ENCODE measurements at places on chromosomes 1 and 21. TPM values are rescaled to one million over a fixed set of nuclear protein-coding genes. Genes with fewer than 3 reads are reported as not detected.

DNA sequence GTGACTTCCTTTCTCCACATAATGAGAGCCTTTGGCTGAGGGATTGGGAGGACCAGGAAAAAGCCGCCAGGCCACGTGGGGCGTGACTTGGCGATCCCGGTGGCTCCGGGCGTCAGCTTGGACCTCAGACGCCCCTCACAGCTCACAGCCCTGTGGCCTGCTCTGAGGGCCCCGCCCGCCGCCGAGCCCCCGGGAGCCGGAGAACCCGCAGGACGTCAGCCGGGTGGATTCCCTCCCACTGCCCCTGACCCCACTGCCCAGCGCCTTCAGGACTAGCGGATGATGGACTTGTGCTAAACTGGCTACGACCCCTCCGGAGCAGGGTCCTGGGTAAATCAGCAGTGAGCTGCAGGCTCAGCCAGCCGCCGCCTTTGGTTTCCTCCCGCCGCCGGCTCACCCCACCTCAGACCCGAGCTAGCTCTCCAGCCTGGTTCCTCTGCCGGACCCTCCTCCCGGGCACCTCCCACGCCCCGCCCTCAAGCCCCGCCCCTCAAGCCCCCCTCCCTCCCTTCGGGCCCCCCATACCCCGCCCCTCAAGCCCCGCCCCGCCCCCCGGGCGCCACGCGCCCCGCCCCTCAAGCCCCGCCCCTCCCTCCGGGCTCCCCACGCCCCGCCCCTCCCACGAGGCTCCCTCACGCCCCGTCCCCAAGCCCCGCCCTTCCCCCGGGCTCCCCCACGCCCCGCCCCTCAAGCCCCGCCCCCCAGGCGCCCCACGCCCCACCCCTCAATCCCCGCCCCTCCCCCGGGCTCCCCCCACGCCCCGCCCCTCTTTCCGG is 10.0 kb upstream of the FAAP20 start:
- peak; percentile 83 for DNase-seq

- peak; percentile 34 for DNase-seq
Measured at GRCh38 chr1:12475947-12476346, 142.1 kb downstream of the DHRS3 start.

Gene KIF14
- 22.1 TPM for total RNA-seq

DNA sequence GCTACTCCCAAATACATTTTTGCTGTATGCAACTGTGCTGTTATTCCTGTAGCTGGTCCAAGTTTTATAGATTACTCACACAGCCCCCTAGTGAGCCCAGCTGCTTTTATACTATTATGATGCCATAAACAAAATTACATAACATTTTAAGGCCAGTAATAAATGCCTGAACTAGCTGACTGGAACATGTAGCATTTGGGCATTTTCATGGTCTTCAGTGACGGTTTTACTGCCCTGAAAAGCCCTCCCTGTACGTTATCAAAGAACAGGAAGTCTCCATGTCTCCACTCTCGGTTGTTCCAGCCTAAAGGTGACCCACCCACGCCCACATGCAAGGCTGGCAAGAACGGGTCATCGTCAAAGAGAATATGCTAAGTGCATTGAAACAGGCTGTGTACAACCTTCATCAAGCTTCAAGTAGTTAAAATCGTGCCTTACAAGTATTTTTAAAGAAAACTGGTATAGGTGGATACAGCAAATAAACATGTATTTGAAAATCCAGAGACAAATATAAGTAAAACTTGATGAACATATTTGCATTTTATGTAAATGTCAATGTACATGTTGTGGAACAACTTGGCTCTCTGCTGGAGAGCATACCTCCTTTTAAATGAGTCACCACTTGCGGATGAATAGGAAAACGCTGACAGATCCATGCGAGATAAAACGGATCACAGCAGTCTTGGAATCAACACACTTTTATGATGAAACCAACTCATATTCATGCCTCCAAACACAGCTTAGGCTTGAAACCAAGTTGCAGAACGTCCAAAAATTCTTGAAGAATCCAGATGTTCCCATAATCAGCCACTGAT is 520.5 kb downstream of the SMYD3 start:
- peak; percentile 76 for DNase-seq

GRCh38 chr1:50318428-50318827 is 104.8 kb downstream of the DMRTA2 start:
- no peak for DNase-seq

- DNase-seq = no peak
Measured at GRCh38 chr1:16226490-16227179, 10.3 kb downstream of the CPLANE2 start.

Gene CYYR1
- total RNA-seq = under 0.01 TPM

Gene LEMD1
- not detected for total RNA-seq

DNA sequence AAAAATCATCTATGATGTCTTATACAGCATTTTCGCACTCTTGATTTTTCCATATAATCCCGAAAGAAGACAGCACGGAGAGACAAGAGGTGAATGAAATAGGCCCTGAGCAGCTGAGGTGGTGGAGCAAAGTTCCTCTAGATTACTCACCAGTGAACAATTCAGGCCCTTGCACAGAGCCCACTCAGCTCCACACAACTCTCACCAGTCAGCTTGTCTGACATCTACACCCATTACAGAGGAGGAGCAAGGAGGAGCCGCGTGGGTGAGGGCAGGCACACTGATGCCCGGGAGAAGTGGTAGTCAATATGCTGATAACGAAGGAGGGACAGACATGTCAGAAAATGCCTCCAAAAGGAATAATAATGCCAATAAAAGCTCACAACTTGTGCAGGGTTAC is 59.9 kb downstream of the DNM3 start:
- peak; percentile 32 for DNase-seq

DNA sequence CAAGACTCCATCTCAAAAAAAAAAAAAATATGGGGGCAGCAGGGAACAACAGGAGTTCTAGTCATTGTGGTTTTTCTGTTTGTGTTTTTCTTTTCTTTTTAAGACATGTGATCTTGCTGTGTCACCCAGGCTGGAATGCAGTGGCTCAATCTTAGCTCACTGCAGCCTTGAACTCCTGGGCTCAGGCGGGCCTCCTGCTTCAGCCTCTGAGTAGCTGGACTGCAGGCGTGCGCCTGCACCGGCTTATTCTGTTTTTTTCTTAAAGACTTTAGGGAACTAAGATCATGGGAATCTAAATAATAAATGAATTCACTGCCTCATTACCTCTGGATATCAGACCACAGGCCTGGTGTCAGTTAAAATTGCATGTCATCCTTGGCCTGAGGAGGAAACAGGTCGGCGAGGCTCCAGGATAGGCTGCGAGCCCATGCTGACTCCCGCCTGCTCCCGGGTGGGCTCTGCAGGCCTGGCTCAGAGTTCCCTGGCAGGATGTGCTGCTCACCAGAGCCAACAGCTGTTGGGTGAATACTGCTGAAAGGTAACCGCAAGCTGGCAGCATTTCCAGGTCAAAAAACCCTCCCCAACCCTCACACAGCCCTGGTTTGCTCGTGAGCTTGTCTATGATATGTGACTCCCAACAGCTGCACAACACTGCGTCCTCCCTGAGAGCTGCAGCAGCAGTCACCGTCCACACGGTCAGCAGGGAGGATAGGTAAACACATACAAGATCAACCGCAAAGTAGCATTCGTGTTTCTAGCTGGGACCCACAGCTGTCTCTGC is 58.1 kb downstream of the SCCPDH start:
- DNase-seq = peak; percentile 93

GRCh38 chr1:154857441-154858215 is 12.5 kb downstream of the KCNN3 start:
- no peak for DNase-seq

Gene RRP1
- total RNA-seq = 52.1 TPM

Gene LEFTY1
- total RNA-seq = not detected

DNA sequence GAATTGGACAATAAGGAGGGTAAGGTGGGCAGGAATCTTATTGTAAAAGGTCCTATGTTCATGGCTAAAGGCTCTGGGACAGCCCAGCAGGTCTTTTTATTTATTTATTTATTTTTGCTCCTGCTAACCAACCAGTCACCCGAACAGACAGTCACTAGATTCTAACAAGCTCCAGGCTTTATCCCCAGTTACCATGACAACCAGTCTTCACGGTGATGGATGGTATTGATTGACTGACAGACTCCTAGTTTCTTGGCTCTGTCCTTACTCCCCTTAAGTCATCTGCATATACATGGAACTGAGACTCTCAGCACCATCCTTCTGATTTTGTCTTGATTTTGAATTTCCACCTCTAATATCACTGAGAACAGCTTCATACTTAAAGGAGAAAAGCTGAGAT is 44.3 kb downstream of the C8A start:
- DNase-seq = no peak

Gene CHAF1B
- 11.1 TPM for total RNA-seq

- DNase-seq = peak; percentile 62
Measured at GRCh38 chr1:161119092-161119903, 1.4 kb downstream of the NIT1 start.

Gene HPCAL4
- 0.03 TPM for total RNA-seq

Gene TAS1R1
- total RNA-seq = not detected

GRCh38 chr1:50978852-50979781 is 9.1 kb downstream of the CDKN2C start:
- peak; percentile 49 for DNase-seq

DNA sequence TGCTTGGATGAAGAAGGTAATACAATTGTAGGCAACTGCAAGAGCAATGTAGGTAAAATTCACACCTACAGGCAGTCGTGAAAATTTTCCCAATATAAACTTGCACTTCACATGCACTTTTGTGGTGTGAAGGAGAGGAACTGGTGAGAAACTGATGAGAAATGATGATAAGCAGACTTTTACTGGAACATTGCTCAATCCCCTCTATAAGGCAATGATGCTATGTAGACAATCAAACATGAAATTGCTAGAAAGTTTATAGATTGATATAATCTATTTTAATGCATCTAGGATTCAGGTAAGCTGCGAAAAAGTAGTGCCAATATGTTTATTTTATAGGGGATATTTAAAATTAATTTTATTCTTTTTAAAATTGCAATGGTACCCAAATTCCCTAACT is 802.2 kb downstream of the KCNT2 start:
- DNase-seq = no peak

Gene CFAP107
- total RNA-seq = not detected

GRCh38 chr21:43767984-43768867 is 7.9 kb downstream of the CSTB start:
- peak; percentile 95 for DNase-seq

DNA sequence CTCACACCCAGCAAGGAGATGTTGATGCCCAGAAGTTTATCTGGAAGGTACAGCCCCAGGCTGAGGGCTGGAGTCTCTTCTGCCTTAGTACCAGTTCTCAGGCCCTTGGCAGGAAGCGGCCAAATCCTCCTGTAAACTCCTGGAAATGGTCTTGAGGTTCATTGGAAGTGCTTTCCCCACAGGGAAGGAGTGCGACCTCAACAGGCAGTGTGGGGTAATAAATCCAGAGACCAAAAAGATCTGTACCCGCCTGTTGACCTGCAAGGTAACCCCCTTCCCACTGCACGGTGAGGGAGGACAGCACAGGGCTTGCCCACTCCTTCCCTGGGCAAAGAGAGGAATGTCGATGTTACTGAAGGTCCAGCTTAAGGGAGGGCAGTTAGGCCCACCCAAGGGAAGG is 4.5 kb downstream of the ATXN7L2 start:
- no peak for DNase-seq

Gene LCE3E
- total RNA-seq = not detected

Gene MAP10
- total RNA-seq = 8.9 TPM

Gene NTNG1
- total RNA-seq = 3.4 TPM

DNA sequence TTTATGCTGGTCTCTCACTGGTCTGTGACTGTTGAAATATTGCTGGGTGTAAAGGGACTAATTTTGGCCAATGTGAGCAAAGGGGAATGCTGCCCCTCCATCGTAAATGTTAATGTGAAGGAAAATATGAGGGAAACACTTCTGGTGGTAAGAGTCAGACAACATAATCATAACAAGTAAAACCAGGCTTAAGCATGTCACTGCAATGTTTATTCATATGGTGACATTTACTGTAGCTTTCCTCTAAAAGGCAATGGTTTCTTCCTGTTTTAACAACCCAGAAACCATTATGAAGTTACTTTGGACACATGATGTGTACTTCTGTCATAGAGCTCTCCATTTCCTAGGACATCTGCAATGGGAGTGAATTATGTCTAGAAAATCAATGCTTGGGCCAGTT is 358.0 kb downstream of the LMO4 start:
- DNase-seq = no peak

DNA sequence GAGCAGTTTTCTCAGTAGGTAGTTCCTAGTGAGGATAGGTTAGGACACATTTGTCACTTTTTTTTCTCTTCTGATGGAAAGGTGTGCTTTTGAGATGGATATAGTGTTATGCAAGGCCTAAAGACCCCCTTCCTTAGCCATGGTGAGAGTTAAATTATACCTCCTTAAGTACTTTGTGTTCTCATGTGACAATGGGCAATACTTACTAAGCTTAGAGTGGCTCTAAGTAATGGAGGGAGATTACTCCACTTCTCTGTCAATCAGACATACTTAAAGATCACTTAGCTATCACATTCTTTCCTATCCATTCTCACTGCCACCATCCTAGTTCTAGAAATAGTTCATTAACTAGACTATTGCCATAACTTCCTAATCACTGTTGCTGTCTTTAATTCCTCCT is 265.6 kb downstream of the PBX1 start:
- DNase-seq = no peak

- no peak for DNase-seq
Measured at GRCh38 chr1:48602349-48602748, 130.3 kb upstream of the SPATA6 start.

- no peak for DNase-seq
Measured at GRCh38 chr1:93699503-93700168, 18.0 kb upstream of the BCAR3 start.

DNA sequence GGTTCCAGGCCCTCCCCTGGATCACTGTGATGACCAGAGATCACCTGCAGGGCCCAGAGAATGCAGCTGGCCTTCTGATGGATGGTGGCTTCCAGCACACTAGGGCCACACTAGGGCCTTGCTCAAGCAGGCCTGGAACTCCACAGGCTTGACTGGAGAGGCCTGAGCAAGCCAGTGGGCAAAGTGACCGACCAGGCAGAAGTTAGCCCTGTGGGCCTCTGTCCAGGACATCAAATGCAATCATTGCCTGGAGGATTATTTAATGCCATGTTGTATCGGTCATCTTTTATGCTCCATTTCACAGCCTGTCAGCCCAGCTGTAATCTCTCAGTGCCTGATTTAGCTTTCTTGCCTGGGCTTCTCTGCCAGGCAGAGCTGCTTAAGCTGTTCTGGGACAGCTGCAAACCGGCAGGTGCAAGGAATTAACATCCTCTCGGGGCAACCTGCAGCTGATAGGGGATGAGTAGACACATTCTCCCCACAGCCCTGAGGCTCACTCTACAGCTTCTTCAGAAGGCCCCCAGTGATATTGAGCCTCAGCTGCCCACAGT is 17.7 kb downstream of the NENF start:
- DNase-seq = no peak

- DNase-seq = peak; percentile 51
Measured at GRCh38 chr1:178725466-178726086, 532 bp downstream of the RALGPS2 start.

Gene AIRE
- total RNA-seq = not detected

Data from Daoy (cell line).